Prostate gland (tissue), 2 donors: ENCODE measurements at places on chromosomes 11 and 22. TPM values are rescaled to one million over a fixed set of nuclear protein-coding genes. Genes with fewer than 3 reads are reported as not detected.
A peak's percentile ranks its signal among the peaks of the same experiment; 100 is the strongest.

DNA sequence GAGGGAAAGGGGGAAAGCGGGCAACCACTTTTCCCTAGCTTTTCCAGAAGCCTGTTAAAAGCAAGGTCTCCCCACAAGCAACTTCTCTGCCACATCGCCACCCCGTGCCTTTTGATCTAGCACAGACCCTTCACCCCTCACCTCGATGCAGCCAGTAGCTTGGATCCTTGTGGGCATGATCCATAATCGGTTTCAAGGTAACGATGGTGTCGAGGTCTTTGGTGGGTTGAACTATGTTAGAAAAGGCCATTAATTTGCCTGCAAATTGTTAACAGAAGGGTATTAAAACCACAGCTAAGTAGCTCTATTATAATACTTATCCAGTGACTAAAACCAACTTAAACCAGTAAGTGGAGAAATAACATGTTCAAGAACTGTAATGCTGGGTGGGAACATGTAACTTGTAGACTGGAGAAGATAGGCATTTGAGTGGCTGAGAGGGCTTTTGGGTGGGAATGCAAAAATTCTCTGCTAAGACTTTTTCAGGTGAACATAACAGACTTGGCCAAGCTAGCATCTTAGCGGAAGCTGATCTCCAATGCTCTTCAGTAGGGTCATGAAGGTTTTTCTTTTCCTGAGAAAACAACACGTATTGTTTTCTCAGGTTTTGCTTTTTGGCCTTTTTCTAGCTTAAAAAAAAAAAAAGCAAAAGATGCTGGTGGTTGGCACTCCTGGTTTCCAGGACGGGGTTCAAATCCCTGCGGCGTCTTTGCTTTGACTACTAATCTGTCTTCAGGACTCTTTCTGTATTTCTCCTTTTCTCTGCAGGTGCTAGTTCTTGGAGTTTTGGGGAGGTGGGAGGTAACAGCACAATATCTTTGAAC is 6.8 kb downstream of the MALAT1 start:
- peaks cover 32% of the 10 kb centered on the region for H3K36me3 ChIP-seq
- peak overlapping the region; percentile 100 for H3K27ac ChIP-seq
- H3K4me1 ChIP-seq: no peaks in the 10 kb centered on the region
- H3K4me3 ChIP-seq: peak overlapping the region; percentile 80
- H3K27me3 ChIP-seq: no peaks in the 10 kb centered on the region
- peak; percentile 45 for DNase-seq

GRCh38 chr22:43377896-43378704 is 33.7 kb upstream of the MPPED1 start:
- H3K4me3 ChIP-seq: no peak overlapping the region
- no peak for DNase-seq
- H3K27me3 ChIP-seq: no peaks in the 10 kb centered on the region

DNA sequence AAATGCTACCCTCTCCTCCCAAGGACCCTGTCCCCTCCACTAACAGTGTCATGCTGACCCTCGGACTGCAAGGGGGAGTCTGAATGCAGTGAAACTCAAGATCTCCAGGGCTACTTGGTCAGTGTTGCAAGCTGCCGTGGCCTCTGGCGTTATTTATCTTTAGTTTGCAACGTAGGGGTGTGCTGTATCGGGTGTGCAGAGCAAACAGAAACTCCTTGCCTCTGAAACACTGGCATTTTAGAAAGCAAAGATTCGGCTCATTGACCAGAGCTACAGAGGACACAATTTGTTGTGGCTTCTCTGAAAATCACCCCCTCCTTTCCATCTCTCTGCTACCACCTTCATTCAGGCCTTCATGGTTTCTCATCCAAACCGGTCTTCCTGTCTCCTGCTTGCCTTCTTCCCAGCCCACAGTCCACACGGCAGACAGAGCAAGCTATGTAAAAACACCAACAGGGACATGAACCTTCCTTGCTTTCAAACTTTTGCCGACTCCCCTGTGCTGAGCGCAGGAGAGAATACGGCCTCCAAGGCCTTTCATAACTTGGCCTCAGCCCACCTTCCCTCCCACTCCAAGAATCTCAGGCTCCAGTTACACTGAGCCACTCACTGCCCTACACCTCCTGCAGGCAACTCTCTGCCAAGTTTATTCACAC is 14.9 kb downstream of the FZD4 start:
- H3K4me3 ChIP-seq: no peak overlapping the region
- DNase-seq: peak; percentile 32
- peaks cover 16% of the 10 kb centered on the region for H3K4me1 ChIP-seq
- H3K36me3 ChIP-seq: no peaks in the 10 kb centered on the region
- H3K27ac ChIP-seq: peak overlapping the region; percentile 64
- no peaks in the 10 kb centered on the region for H3K27me3 ChIP-seq

GRCh38 chr11:85628771-85629341 is 463 bp downstream of the TMEM126B start:
- H3K4me1 ChIP-seq: no peaks in the 10 kb centered on the region
- H3K27me3 ChIP-seq: no peaks in the 10 kb centered on the region
- peak overlapping the region; percentile 89 for H3K27ac ChIP-seq
- H3K36me3 ChIP-seq: no peaks in the 10 kb centered on the region
- peak overlapping the region; percentile 66 for H3K4me3 ChIP-seq

DNA sequence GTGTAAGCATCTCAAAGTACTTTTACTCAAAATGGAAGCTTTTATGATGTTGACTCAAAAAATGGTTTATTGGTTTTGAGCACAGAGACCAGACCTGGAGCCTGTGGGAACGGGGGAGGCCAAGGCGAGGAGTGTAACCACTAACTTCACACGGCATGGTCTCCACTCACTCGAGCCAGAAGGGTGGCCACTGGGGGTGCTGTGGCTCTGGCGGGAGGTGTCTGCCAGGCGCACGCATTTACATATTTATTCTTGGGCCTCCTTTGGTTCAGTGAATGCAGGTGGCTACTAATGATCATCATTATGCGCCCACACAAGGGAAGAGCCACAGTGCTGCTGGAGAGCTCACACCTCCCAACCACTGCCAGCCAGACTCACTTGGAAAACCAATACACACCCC is 64.6 kb downstream of the FLRT1 start:
- no peaks in the 10 kb centered on the region for H3K27me3 ChIP-seq
- H3K4me1 ChIP-seq: no peaks in the 10 kb centered on the region
- H3K36me3 ChIP-seq: no peaks in the 10 kb centered on the region
- no peak overlapping the region for H3K4me3 ChIP-seq

DNA sequence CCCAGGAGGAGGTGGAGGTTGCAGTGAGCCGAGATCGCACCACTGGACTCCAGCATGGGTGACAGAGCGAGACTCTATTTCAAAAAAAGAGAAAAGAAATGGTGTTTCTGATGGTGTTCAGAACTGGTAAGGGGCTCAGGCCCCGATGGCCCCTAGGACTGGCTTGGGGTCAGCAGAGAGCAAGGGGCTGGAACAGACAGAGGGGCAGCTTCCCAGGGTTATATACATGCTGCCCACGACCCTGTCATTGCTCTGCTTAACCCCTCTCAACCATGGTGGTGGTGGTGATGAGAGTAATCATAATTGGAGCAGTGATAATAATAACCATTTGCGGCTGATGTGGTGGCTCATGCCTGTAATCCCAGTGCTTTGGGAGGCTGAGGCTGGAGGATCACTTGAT is 79.4 kb downstream of the CEP164 start:
- no peak overlapping the region for H3K4me3 ChIP-seq
- no peak for DNase-seq
- H3K27me3 ChIP-seq: no peaks in the 10 kb centered on the region
- H3K27ac ChIP-seq: no peak overlapping the region
- no peaks in the 10 kb centered on the region for H3K4me1 ChIP-seq

The LRRC56 gene
- 9.1 TPM for total RNA-seq

The F2 gene
- not detected for total RNA-seq

The H19 gene
- 126 TPM for total RNA-seq

DNA sequence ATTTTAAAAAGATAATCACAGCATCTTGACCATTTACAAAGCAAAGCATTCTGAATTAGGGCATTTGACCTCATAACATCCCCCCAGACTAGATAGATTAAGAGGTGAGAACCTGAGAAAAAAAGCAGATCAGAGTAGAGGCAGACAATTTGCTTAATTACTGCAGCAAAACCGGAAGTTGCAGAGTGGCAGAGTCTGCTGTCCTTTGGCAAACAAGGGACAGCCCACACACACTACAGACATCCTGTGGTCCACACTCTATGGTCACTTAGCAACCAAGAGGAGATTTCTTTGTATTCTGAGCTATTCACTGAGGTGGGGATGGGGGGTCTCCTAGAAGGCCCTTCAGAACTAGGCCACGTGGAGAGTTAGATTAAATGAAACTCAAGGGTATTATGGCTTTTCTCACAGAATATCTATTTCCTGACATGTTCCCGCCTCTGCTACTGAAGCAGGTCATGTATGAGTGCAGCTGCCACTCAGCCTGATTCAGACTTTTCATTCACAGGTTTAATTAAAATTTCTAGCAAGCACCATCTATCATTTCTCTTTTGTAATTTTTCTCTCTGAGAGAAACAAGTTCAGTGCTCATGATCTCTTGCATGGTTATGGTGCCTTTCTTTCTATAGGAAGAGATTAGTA is 48.5 kb downstream of the SVIP start:
- no peak overlapping the region for H3K4me3 ChIP-seq
- no peaks in the 10 kb centered on the region for H3K27me3 ChIP-seq
- H3K4me1 ChIP-seq: no peaks in the 10 kb centered on the region
- no peaks in the 10 kb centered on the region for H3K36me3 ChIP-seq
- no peak for DNase-seq

The GDPD4 gene
- total RNA-seq: 7.4 TPM

GRCh38 chr22:24744638-24745037 is 29.9 kb downstream of the PIWIL3 start:
- no peak overlapping the region for H3K27ac ChIP-seq
- no peaks in the 10 kb centered on the region for H3K4me1 ChIP-seq
- DNase-seq: no peak
- no peaks in the 10 kb centered on the region for H3K36me3 ChIP-seq
- H3K4me3 ChIP-seq: no peak overlapping the region

The CST6 gene
- 6.5 TPM for total RNA-seq

The KRTAP5-10 gene
- total RNA-seq: not detected

The GCAT gene
- total RNA-seq: 37.8 TPM

DNA sequence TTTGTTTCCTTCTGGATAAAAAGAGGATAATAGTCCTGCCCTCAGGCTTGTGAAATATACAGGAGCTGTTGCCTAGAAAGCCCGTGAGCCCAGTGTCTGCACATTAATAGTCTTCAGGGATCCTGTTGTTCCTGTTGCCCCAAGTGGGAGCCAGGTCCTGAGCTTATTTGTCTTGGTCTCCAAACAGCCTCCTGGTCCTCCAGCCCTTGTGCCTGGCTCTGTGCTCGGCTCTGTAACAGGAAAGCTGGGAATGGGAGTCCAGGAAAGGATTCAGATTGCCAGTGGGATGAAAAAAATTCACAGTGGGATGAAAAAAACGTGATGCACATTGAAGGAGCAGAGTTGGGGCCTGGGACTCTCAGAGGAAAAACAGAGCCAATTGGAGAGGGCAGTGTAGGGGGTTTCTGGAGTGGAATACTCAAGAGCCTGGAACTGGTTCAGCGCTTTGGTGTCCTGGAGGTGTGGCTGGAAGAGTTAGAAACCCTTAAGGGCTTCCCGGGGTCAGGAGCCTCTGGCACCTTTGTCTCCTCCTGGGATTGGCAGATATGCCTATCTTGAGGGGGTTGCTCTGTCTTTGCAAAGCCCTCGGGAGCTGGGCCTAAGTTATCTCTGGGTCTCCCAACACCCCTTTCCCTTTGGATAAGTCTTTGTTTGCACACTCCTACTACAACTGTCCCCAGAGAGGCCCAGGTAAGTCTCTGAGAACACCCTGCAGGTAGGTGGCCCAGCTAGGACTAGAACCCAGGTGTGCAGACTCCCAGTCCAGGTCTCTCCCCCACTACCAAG is 2.3 kb upstream of the INPPL1 start:
- H3K4me1 ChIP-seq: peaks cover 8% of the 10 kb centered on the region
- H3K36me3 ChIP-seq: no peaks in the 10 kb centered on the region
- DNase-seq: no peak
- peak overlapping the region; percentile 99 for H3K27ac ChIP-seq
- H3K27me3 ChIP-seq: no peaks in the 10 kb centered on the region
- H3K4me3 ChIP-seq: peak overlapping the region; percentile 86

The MAJIN gene
- not detected for total RNA-seq

- H3K27ac ChIP-seq: no peak overlapping the region
- no peak overlapping the region for H3K4me3 ChIP-seq
- H3K4me1 ChIP-seq: no peaks in the 10 kb centered on the region
- no peak for DNase-seq
- no peaks in the 10 kb centered on the region for H3K27me3 ChIP-seq
These were observed 10.5 kb downstream of the EMID1 start for GRCh38 chr22:29216011-29216872.

The OR51L1 gene
- total RNA-seq: not detected

The TNNT3 gene
- total RNA-seq: 8.4 TPM

The FOLH1 gene
- 739 TPM for total RNA-seq

- no peaks in the 10 kb centered on the region for H3K4me1 ChIP-seq
- DNase-seq: no peak
- H3K4me3 ChIP-seq: no peak within 1 kb of the TSS
- H3K27me3 ChIP-seq: no peaks in the 10 kb centered on the region
- no peak within 1 kb of the TSS for H3K27ac ChIP-seq
These were observed at the start of gene KCNK7 for GRCh38 chr11:65595543-65596281. KCNK7 (minus strand) TSS chr11:65595800; CDS start chr11:65595772, 28 bp downstream.

DNA sequence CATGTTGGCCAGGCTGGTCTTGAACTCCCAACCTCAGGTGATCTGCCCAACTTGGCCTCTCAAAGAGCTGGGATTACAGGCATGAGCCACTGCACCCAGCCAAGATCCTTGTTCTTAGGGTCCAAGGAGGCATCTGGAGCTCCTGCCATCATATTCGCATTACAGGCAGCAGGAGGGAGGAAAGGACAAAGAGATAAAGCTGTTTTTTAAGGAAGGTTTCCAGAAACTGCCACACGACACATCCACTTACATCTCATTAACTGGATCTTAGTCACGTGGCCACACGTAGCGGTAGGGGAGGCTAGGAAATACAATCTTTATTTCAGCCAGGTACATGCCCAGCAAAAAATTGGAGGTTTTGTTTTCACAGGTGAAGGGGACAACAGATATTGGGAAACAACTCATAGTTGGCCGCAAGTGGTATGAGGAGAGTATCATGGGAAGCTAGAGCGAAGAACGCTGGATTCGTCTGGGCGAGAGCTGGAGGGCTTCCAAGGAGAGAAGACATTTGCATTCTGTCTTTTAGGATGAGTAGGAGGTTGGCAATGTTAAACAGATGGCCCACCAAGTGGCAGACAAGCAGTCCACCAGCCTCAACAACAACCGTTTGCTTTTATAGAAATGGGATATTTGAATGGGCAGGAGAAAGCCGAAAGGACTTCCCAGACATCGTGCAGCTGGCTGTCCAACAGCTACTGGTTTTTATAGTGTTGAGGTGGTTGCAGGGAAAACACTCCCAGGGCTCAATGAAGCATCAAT is 39.2 kb upstream of the DMC1 start:
- H3K4me3 ChIP-seq: no peak overlapping the region
- no peaks in the 10 kb centered on the region for H3K36me3 ChIP-seq
- H3K27me3 ChIP-seq: no peaks in the 10 kb centered on the region
- H3K27ac ChIP-seq: no peak overlapping the region
- no peak for DNase-seq

GRCh38 chr22:27512283-27512761 is 289.2 kb downstream of the MN1 start:
- no peak overlapping the region for H3K4me3 ChIP-seq
- no peaks in the 10 kb centered on the region for H3K4me1 ChIP-seq
- H3K27me3 ChIP-seq: no peaks in the 10 kb centered on the region
- peak overlapping the region; percentile 65 for H3K27ac ChIP-seq
- peak; percentile 15 for DNase-seq
- H3K36me3 ChIP-seq: no peaks in the 10 kb centered on the region

GRCh38 chr11:7019500-7020182 is 505 bp downstream of the ZNF214 start:
- peak overlapping the region; percentile 45 for H3K4me3 ChIP-seq
- DNase-seq: peak; percentile 20
- peak overlapping the region; percentile 76 for H3K27ac ChIP-seq
- H3K36me3 ChIP-seq: no peaks in the 10 kb centered on the region
